Sigmoid colon (tissue), 7 donors: ENCODE measurements at places on chromosomes 11 and 22. TPM values are rescaled to one million over a fixed set of nuclear protein-coding genes. Genes with fewer than 3 reads are reported as not detected.

CHRNA10 gene
- 0.71 TPM for total RNA-seq

F2 gene
- not detected for total RNA-seq

APOL5 gene
- total RNA-seq, result not detected

KRTAP5-2 gene
- not detected for total RNA-seq

- peak; percentile 68 for DNase-seq
These were observed 79.1 kb upstream of the LMO2 start for GRCh38 chr11:33970984-33971466.

- DNase-seq, result no peak
These were observed 25.5 kb upstream of the CD82 start for GRCh38 chr11:44539971-44540370.

- no peak for DNase-seq
These were observed 120.0 kb downstream of the MED15 start for GRCh38 chr22:20627432-20627831.
